IPS DF 6.9 (cell line): ENCODE measurements at places on chromosomes 4 and X.

DNA sequence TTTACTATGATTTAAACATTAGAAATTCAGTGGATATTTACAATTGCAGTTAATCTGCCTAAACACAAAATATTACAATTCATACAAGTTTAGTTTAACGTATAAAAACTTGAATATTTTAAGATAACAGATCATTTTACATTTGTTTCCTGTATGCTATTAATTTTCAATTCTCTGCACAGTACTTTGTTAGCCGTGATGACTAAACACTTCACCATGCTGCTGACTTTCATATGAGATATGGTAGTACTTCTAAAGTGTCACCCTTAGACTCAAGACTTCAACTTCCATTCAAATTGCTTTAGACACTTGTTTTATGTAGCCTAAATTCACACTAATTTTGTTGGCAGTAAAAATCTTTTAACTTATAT, 1646.4 kb upstream of the ADGRL3 start:
- DNase-seq = no peak

GRCh38 chr4:20451986-20452385, 200.3 kb downstream of the SLIT2 start:
- DNase-seq = no peak

DNA sequence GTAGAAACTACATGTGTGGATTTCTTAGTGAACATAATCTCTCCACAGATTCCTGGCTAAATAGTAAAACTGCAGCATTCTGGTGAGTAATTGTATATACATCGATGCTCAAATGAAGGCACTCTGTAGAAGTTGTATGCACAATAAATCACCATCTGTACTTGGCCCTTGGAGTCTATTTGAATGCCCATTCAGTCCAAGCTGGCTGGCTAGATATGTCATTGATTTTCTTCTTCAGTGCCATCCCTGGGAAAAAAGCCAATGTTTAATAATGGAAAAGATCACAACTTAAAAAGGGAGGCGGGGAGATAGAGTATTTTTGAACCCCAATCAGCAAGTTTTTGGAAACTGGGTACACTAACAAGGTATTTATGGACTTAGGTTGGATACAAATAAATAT, 381.0 kb upstream of the TEX13C start:
- no peak for DNase-seq

- DNase-seq = no peak
Measured at GRCh38 chrX:151183912-151184565, 7.7 kb downstream of the GPR50 start.

DNA sequence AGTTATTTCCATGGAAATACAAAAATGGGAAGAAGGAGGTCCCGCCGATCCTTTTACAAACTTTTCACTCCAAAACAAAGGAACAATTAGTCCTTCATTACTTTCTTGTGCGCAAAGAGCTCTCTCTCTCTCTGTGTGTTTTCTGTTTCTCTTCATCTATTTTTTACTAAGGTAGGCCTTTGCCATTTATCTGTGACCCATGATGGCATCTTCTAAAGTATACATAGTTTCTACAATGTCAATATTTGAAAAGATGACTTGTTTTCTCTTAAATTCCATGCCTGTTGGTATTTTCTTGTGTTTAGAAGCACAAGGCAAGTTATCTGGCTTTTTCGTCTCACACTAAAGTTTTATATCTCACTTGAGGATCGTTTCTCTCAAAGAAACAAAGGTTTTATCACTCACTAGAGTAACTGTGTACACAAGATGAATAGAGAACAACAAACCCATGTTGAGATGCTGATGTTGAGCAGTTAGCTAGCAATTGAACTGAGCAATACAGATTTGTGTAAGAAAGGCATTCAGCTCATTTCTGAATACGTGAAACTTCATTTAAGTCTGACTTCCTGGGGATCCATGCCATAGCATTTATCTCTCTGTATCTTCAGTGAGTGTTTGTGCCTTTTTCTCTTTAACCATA, 250.3 kb downstream of the GBA3 start:
- peak; percentile 29 for DNase-seq

- DNase-seq = no peak
Measured at GRCh38 chr4:53431052-53431451, 53.6 kb downstream of the FIP1L1 start.

DNA sequence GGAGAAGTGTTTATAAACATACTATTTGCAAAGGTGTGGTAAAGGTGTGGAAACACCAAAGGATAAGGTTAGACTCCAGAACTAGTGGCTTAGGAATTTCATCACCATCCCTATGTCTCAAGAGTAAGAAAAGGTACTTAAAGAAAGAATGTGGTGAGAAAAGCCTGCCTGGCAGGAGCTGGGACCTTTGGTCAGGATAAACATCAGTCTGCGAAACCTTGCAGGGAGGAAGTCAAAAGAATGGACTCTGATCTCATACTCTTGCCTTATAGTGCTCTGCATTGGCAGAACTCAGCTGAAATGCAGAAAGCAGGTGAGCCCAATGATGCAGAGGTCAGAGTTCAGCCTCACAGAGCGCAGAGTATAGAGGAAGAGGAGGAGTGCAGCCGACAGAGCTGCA, 97.2 kb upstream of the NR3C2 start:
- no peak for DNase-seq

DNA sequence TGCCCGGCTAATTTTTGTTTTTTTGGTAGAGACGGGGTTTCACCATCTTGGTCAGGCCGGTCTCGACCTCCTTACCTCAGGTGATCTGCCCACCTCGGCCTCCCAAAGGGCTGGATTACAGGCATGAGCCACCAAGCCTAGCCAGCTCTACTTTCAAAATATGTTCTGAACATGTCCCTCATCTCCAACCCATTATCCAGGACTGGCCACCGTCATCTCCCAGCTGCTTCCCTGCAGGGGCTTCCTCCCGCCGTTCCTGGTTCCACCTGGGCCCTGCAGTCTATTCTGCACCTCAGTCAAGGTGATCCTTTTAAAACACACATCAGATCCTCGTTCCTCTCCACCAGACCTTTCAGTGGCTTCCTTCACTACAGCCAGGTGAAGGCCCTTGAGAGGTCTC, 80.9 kb upstream of the NKX1-1 start:
- DNase-seq = no peak

- DNase-seq = no peak
Measured at GRCh38 chr4:26022346-26023202, 108.6 kb downstream of the SMIM20 start.

DNA sequence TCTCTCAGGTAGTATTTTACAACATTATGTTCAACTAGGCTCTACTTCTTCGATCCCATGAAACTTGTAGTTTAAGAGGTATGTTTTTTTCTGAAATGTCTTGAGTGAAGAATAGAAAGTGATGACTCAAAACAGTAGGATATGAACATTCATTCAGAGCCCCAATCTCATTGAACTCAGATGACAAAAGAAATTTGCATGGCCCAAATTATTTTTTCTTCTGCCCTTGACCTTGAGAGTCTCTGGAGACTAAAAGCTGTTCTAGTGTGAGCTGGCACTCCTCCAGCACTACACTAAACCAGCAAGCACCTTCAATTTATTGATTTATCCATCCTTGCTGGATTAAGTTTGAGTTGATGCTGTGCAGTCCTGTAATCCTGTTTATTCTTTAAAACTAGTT, 4.0 kb downstream of the DCLK2 start:
- no peak for DNase-seq

DNA sequence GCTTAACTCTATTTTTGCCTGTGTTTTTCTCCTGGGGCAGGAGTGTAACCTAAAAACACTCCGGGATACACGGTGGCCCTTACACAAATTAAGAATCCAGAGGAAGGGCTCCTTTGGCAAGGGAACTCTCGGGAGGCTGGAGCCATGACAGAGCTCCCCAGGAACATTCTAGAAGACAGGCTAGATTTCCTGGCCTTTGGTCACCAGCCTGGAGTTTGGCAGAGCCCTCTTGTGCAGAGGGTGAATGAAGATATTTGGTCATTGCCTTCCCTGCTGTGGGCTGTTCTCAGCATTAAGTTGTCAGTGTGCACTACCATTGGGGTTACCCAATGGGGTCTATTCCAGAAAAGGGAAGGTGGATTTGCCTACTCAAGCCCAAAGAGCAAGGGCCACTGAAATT, 53.8 kb upstream of the LNX1 start:
- DNase-seq = no peak

GRCh38 chr4:42789041-42789567, 103.4 kb upstream of the GRXCR1 start:
- DNase-seq = no peak

DNA sequence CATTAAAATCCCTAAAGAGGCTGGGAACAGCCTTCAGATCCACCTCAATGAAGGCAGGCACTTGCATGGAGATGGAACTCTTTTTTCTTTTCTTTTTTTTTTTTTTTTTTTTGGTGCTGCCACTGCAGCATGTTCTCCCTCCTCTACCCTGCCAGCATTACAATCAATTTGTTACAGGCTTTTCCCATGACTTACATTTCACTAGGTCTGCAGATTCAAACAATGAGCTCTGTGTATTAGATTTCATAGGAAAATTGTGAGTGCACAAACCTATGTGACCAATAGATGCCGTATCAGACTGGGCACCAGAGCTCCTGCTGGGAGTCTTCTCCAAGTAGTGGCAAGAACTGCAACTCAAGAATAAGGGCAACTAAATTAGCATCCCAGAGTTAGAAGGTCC, 63.8 kb upstream of the GABRQ start:
- DNase-seq = no peak

- DNase-seq = no peak
Measured at GRCh38 chrX:64975491-64975890, 759 bp downstream of the ZC4H2 start.

GRCh38 chr4:89482251-89482650, 174.7 kb upstream of the GPRIN3 start:
- no peak for DNase-seq

GRCh38 chr4:96315815-96316214, 475.9 kb downstream of the PDHA2 start:
- no peak for DNase-seq

DNA sequence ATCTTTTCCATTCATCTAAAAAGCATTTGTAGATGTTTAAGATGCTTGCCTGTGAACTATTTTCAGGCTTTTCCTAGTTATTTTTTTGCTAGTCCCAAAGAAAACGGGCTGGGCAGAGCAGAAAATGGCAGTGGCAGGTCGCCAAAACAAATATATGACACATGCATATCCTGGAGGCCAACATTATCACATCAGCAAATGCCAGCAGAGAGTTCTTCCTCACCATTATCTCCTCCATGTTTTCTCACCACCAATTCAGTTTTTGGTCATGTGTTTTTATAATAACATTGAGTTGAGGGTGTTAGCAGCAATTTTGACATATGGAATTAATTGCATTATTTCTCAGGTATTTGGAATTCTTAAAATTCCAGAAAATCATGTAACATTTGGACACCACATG, 97.9 kb upstream of the EOLA2 start:
- no peak for DNase-seq

GRCh38 chrX:41116948-41117347, 31.7 kb downstream of the USP9X start:
- DNase-seq = no peak

DNA sequence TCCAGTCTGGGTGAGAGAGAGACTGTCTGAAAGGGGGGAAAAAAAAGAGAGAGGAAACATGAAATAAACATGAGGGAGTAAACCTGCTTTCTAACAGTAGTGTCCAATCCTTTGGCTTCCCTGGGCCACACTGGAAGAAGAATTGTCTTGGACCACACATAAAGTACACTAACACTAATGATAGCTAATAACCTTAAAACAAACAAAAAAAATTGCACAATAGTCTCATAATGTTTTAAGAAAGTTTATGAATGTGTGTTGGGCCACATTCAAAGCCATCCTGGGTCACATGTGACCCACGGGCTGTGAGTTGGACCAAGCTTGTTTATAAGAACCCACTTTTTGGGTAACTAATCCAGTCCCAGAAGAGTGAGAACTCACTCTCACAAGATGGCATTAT, 30.3 kb downstream of the PDS5A start:
- no peak for DNase-seq

DNA sequence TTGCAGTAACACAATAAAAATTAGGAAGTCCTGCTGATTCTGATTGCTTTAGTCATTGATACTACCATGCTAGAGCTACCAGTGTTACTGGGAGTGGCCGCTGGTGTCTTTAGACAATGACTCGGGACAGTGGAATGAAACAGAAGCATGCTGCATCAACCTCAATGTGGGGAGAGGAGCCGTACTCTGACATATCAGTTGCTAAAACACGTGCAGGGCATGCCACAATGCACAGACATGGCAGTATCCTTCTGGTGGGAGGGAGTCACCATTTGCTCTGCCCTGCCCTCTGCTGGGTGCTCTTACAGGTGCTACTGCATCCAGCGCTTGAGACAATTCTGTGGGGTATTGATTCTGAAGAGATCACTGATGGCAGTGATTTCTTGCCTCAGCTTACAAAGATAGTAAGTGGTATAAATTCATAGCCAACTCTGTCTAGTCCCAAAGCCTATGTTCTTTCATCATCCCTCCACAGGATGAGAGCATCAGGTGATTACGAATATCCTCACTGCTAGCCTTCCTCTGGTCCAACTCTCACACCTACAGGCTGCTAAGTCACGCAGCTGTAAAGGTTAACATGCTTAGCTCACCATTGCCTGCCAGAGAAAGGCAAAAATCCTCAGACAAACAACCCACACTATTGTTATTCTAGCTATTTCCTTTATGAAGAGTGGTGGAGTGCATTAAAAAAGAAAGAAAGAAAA, 43.7 kb downstream of the NSG1 start:
- peak; percentile 48 for DNase-seq

- no peak for DNase-seq
Measured at GRCh38 chr4:69750346-69750745, 10.1 kb downstream of the SULT1B1 start.

DNA sequence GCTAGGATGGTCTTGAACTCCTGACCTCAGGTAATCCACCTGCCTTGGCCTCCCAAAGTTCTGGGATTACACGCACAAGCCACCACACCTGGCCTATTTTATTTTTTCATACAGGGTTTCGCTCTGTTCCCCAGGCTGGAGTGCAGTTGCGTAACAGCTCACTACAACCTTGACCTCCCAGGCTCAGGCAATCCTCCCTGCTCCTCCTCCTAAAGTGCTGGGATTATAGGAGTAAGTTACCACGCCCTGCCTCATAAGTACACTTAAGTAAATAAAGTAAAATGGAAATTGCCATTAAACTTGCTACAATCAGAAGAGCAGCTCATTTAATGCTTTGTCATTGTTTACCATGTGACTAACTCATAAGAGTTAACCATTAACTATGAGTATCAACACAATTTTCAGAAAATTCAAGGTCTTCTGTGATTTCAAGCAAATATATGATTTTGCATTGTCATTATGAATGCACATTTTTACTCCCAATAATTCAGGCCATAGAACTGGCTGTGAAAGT, 12.3 kb downstream of the UGDH start:
- DNase-seq = no peak

DNA sequence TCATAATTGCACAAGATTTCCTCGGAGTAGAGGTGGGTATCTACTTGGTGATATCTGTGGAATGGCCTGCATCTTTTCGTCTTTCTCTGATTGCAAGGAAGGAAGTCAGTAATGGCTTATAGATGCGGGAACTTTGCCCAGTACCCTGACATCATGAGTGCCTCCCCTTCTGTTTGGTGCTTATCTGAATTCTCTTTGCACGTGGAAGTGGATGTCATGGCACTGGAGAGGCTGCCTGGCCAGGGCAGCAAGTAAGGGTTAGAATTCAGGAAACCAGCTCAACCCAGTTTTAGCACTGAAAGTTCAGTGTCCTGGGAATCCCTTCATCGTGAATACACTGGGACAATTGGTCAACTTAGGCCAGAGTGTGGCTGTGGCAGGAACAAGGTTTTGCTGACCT, 83.5 kb upstream of the RAPGEF2 start:
- no peak for DNase-seq
